ENCODE measurements at places on chromosomes 2 and 18.
A peak's percentile ranks its signal among the peaks of the same experiment; 100 is the strongest.

DNA sequence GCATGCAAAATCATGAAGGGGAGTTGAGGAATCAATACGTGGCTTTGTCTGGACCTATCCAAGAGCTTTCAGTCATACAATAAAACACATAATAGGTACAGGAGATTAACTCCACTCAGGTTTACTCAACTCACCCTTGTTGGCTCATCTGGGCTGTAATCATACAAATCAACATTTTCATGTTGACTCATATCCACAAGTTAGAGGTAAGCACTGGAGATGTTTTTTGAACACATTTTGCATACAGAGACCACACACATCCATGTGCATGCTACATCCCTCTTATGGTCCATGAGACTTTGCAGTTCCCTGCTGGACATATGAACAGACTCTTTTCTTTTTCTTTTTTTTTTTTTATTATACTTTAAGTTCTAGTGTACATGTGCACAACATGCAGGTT, 336.9 kb upstream of the PIK3C3 start:
- no peak for DNase-seq

GRCh38 chr2:156470975-156471583, 34.9 kb downstream of the GPD2 start:
- DNase-seq = no peak

DNA sequence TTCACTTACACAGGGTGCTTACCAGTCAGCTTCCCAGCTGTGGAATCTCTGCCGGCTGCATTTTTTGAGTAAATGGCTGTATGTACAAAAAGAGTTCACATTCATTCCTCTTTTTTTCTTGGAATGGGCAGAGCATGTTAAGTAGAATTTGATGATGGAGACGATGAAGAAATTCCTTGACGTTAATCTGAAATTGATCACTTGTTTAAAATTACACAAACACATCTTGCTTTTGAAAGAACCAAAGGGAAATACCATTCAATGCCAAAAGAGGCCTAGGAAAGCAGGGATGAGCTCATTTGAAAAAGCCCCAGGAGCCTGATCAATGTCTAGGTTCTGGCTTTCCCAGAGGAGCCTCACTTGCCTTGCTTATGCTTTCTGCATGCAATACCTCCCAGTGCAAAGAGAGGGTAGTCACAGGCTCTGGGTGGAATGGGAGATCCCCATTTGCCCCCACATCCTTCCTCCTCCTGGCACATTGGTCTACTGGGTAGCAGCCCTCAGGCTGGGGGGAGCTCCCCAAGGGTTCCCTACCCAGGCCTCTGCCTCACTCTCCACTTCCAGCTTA, 12.3 kb upstream of the SMAD7 start:
- DNase-seq = no peak

GRCh38 chr2:231612109-231612455, 19.4 kb downstream of the TEX44 start:
- DNase-seq = peak; percentile 69

- DNase-seq = no peak
Measured at GRCh38 chr2:120701499-120701898, 34.2 kb upstream of the GLI2 start.

GRCh38 chr2:135154962-135155361, 102.9 kb downstream of the RAB3GAP1 start:
- DNase-seq = no peak

DNA sequence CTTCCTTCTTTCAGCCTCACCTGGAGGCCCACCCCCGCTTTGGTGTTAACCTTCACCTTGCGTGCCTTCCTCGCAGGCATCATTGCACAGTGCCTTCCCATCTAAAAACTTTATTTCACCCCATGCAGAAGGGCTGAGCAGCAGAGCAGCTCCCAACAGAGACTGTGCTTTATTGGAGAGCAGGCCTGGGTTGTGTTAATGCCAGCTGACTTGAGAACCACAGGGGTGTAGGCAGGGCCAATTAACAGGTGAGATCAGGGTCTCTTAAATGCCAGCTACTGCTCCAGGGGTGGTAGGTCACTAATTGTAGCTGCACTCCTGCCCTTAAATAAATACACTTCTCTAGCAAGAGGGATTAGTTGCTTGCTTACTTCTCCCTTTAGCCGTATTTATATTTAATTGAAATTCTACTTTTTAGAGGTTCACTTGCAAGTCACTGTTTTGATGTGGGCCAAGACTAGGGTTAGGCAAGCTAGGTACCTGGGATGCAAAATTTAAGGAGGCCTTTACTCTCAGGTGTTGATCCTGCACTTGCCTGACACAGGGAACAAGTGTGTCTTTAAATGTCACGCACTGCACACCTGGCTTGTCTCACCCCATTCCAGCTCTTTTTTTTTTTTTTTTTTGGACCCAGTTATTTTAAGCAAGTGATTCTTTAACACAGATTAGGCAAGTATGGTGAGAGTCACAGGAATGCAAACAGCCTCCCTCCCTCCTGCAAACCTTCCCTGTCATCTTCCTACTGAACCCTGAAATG, 54.5 kb downstream of the LYPD1 start:
- no peak for DNase-seq

DNA sequence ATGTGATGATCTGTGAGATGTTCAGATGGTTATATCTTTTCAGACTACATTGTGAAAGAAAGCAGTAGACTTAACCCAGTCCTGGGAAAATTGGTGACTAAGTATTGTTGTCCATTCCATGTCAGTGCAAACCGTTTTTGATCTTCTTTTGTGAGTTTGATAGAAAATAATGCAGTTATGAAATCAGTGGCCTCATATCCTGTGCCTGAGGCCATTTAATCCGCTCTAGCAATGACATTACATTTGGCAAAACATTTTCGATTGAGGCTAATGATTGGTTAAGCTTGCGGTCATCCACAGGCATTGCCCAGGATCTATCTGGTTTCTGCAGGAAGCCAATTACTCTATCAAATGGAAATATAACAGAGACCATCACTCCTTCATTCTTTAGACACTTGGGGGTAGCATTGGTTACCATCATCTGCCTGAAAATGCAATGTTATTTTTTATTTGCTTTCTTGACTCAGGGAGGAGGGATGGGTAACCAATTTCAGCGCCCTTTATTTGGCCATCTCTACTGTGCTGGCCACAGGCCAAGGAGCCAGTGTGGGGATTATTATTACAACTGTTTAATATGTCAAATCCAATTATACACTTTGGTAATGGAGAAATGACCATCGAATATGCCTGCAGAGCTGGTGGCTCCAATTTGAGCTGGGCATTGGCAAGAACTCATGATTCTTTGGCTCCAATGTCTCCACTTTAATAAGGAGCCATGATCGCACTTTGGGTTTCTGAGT, 33.6 kb downstream of the TRIB2 start:
- no peak for DNase-seq

DNA sequence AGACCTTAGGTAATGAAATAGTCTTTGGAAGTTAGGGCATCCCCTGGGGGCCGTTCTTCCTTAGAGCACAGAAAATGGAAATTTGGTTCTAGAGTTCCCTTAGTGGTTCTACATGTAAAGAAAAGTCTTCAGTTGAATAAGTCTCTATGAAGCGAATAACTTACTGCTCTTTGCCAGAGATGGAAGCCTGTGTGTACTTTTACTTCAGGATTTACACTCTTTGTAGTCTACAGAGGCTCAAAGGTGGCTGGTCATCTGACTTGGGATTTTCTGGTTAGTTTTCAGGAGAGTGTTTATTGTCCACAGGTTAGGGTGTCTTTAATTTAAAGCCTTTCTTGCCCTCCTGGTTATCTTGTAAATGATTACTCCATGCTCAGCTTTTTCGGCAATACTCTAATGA, 210.6 kb downstream of the ZNF521 start:
- no peak for DNase-seq

- no peak for DNase-seq
Measured at GRCh38 chr2:45182667-45183295, 173.5 kb upstream of the SIX2 start.

GRCh38 chr2:143476336-143477087, 347.3 kb downstream of the ARHGAP15 start:
- DNase-seq = no peak

GRCh38 chr2:157257312-157258252, at the start of gene GALNT5:
Gene GALNT5, plus strand, starts transcription at chr2:157257705. Its CDS starts 378 bp downstream, at chr2:157258083.
- peak; percentile 27 for DNase-seq

DNA sequence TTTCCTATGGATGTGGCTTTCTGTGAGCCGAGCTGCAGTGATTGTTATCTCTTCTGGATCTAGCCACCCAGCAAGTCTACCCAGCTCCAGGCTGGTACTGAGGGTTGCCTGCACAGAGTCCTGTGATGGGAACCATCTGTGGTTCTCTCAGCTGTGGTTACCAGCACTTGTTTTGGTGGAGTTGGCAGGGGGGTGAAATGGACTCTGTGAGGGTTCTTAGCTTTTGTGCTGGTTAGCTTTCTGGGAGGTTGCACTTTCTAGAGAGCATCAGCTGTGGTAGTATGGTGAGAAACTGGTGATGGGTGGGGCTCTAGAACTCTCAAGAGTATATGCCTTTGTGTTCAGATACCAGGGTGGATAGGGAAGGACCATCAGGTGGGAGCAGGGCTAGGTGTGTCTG, 45.4 kb upstream of the MYL1 start:
- no peak for DNase-seq

- no peak for DNase-seq
Measured at GRCh38 chr18:36516726-36517125, 219.2 kb downstream of the FHOD3 start.

DNA sequence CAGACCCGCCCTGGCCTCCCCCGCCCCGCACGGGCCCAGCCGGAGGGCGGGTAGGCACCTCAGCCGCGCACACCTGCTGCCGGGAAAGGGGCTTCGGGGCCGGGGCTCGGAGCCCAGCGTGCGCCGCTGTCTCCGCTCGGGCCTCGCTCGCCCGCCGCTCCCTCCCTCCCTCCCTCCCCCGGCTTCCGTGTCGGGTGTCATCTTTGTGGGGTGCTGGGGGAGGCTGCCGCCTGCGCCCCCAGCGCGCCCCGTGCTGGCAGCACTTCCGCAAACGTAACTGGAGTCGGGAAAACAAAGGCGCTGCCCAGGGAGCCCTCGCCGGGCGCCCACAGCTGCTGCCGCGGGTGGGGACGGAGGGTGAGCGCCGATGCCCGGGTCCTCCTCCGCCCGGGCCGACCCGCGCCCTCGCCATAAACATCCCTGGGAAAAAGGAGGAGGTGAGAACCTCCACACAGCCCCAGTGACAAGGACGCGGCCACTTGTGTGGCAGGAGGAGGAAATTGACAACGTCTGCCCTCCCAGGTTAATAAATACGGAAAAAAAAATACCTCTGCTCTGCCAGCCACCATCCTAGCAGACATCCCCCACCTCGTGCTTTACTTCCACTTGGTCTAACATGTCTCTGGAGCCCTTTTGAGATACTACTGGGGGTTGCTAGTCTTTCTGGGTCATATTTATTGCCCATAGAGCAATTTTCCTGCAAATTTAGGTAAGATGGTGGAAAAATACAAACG, 550 bp downstream of the MFSD6 start:
- peak; percentile 41 for DNase-seq
